ENCODE measurements at places on chromosomes 11 and 22. TPM values are rescaled to one million over a fixed set of nuclear protein-coding genes. Genes with fewer than 3 reads are reported as not detected.

OR2AG2 gene
- not detected for polyA plus RNA-seq

TTC17 gene
- polyA plus RNA-seq: 163 TPM

SCARF2 gene
- 20.6 TPM for polyA plus RNA-seq

ACR gene
- 1.0 TPM for polyA plus RNA-seq

KCTD14 gene
- 10.0 TPM for polyA plus RNA-seq

SMTN gene
- 98.7 TPM for polyA plus RNA-seq

OR2D3 gene
- polyA plus RNA-seq: not detected

E2F8 gene
- polyA plus RNA-seq: 43.1 TPM

TEX12 gene
- polyA plus RNA-seq: 0.40 TPM

CD151 gene
- polyA plus RNA-seq: 176 TPM

EHF gene
- 14.3 TPM for polyA plus RNA-seq

EMSY gene
- 43.9 TPM for polyA plus RNA-seq

UBQLNL gene
- 1.2 TPM for polyA plus RNA-seq

C11orf52 gene
- polyA plus RNA-seq: 9.1 TPM

TAF1D gene
- polyA plus RNA-seq: 169 TPM

OR10A2 gene
- polyA plus RNA-seq: not detected

C11orf97 gene
- 3.7 TPM for polyA plus RNA-seq

GGT5 gene
- 10.6 TPM for polyA plus RNA-seq

TTC36 gene
- 1.2 TPM for polyA plus RNA-seq

RPS19BP1 gene
- polyA plus RNA-seq: 49.2 TPM

STIP1 gene
- polyA plus RNA-seq: 172 TPM

GSTT4 gene
- 0.07 TPM for polyA plus RNA-seq

TNNI2 gene
- polyA plus RNA-seq: 0.32 TPM

Data from left lung (tissue), 14 donors.